ENCODE measurements at places on chromosomes 11 and 22.

DNA sequence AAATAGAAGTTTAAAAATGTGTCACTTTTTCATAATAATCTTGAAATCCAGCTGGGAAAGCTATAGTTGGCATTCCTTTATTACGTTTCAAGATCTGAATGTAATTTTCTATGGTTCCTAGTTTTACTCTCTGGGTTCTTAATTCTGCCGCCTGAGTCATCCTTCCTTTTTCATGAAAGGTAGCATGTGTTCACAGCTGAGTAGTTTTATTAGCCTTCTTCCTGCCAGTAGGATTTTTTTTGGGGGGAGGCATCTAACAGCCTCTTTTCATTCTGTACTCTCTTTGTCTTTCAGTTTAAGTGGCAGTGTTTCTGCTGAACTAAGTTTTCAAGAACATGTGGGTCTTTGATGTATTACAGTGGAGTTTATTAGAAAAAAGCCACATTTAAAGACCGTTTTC is 36.5 kb downstream of the OR2AG2 start:
- DNase-seq = no peak

GRCh38 chr11:85704967-85705366 is 19.0 kb upstream of the CCDC89 start:
- DNase-seq = no peak

DNA sequence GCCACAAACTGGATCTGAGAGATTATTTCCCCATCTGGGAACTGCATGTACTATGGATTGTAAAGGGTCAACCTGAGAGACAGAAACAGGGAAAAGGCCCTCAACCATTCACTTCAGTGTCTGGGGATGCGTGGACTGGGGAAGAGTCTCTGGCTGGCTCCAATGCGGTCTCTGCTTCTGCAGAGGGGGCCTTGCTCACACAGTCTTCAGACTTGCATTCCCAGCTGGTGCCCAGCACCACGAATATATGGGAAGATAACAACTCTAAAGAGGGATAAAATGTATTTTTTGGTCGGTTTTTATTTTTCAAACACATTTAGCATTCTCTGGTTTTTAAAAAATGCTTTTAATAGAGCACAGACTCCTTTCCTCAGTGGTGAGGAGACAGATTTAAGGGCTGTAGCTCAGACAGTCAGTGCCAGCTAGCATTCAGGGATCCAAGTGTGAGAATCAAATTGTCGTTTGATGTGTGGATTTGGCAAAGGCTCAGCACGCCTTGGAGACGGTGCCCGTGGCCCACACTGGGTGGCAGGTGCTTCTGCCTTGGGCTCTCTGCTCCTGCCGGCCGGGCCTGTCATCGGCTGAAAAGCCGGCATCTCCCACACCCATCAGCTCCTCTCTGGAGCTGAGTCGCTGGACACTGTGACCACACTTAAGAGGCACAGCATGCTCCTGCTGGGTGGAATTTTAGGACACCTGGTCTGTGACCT is 8.0 kb upstream of the EFCAB6 start:
- DNase-seq = no peak

- no peak for DNase-seq
These were observed 2.0 kb downstream of the CLCF1 start for GRCh38 chr11:67371189-67371910.

- DNase-seq = no peak
These were observed 43.1 kb downstream of the CSNK2A3 start for GRCh38 chr11:11309906-11310305.

- no peak for DNase-seq
These were observed 179.4 kb downstream of the CADM1 start for GRCh38 chr11:115324581-115325432.

GRCh38 chr11:33672273-33672672 is 28.4 kb downstream of the C11orf91 start:
- no peak for DNase-seq

DNA sequence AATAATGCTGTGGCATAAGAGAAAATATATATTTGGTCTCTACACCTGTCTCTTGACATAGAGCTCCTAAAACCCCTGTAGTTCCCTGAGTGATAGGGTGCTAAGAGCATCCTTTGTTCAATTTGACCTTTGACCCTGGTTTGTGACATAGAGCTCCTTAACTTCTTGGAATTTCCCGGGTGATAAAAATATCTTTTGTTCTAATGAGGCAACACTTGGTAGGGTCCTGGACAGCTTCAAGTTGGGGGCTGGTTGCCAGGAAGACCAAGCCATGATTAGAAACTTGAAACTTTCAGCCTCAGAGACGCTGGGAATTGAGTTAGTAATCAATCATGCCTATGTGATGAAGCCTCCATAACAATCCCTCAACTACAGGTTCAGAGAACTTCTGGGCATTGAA is 105.4 kb downstream of the CASP12 start:
- DNase-seq = no peak

Data from D721Med (cell line).